NT2/D1 (cell line): ENCODE measurements at places on chromosomes 5 and 9.

DNA sequence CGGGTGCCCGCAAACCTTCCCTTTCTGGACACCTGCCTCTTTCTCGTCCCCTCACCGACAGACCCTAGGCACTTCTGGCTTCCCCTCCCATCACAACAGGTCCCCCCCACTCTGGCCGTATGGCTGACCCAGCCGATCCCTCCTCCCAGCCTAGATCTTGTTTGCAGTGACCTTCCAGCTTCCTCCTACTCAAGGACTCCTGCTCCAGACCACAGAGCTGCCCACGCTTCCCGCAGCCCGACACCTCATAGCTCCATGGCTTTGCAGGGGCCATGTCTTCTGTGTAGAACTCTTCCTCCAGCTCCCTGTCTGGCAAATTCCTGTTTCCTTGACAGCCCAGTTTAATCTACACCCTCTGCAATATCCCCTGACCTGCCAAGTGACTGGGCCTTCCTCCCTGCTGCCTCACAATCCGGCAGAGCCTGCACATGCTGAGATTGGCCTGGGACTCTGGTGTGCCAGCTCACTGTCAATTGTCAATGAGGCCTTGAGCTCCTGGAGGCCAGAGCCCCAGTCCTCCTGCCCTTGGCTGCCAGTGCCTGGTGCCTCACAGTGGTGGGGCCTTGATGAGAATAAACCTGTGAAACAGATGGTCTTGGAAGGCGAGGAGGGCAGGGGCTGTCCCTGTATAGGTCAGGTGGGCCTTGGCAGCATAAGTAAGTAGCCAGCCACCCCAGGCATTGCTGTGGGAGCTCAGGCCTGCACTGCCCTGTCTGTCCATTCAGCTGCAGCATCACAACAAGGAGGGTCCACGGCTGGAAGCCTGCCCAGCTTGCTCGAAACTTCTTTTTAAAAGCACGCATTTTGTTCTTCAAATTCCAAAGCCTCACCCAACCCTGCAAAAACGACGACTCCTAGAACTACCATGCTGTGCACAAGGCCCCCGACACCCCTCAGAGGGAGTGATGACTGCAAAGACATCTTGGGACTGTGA, 50.5 kb downstream of the GADD45G start:
- DNase-seq: no peak

GRCh38 chr5:32949286-32949970, 238.3 kb downstream of the NPR3 start:
- no peak for DNase-seq

DNA sequence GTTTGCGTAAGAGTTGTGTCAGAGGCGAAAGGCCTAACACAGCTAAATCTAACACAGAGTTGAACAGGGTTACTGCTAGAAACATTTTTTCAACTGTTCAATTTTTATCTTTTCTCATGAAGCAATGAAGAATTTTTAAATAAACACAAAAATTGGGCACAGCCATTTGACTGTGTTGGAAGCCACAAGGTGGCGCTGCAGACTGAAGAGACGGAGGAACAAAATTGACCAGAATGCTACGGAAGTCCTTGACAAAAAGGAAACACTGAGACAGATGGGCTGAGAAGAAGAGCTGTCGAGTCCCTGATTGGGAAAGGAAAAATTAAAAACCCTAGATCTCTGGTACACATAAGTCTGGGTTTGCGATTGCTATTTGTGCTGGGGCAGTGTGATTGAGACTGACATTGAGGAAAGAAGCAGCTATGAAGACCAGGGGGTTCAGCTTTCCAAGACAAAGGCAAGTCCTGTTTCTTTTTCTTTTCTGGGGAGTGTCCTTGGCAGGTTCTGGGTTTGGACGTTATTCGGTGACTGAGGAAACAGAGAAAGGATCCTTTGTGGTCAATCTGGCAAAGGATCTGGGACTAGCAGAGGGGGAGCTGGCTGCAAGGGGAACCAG, at the start of gene PCDHB9:
Gene PCDHB9, plus strand, starts transcription at position 265 of the 616 bp plus-strand sequence. Its CDS starts 158 bp downstream, at position 423.
- DNase-seq: peak; percentile 13

DNA sequence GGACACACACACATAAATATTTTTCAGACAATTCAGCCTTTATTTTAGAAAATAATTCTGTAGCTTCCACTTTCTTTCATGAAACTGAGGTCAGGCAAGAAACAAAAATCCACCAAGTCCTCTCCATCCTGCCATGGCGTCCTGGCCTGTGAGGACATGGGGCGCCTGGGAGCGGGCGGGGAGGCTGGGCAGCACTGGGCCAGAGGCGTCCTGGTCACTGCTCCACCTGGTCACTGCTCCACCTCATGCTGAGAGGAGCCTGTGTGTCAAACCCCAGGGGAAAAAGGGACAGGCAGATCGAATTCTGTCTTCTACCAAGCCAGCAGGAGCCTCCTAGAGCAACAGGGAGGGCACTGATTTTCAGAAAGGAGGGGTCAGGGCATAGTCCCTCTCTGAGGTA, 12.1 kb downstream of the MGAT1 start:
- no peak for DNase-seq

DNA sequence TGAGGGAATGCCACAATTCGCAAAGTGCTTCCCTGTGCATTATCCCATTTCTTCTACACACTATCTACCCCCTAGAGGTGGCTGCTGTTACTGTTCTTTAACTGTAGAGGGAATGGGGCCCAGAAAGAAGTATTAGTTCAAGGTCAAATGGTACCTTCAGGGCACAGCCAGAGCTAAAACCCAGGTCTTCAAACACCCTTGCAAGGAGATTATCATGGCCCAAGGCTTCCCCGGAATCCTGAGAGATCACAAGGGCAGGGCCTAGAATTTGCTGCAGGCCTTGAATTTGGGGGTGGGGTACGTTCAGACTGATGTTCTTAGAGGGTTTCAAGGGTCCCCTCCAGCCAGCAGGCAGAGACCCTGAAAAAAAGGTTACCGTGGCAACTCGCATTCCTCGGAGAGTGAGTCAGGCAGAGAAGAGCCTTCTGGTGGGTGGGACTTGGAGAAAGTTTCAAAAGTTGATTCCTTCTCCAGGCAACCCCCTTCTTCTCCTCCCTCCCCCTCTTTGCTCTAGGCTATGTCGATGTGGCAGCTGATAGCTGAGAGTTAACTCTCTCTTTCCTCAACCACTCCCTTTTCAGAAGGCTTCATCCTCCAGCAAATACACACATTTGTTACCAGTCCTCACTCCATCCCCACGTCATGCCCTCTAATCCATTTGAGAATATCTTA, 1.9 kb downstream of the SPARC start:
- peak; percentile 92 for DNase-seq

DNA sequence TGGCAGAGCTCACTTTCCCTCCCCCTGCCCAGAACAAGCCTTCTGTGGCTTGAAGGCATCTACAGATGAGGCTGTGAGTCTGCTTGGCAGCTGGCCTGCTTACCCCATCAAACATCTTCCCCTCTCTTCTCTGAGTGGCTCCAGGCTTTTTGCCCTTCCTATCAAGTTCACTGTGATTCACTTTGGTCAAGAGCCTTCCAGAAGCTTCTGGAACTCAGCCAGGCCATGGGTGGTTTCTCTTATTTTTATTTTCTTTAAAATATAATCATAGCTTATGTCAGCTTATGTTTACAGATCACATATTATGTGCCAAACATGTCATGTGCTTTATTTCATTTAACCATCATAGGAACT, 267.0 kb downstream of the SEC61B start:
- no peak for DNase-seq

DNA sequence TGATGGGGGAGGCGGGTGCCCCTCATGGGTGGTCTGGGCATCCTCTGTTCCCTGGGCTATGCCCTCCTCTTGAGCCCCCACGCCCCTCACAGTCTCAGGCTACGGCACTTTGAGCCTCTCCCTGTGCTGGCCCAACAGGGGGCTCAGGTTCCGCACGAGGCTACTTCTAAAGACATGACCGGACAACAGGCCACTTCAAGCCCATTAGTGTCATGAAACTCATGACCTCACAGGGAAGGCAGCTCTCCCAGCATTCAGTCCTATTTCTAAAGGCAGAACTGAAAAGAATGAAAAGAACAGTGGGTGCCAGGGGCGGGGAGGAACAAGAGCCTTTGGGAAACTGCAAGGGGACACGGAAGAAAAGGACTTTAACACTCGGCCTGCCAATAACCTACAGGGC, 45.0 kb downstream of the COL23A1 start:
- no peak for DNase-seq

DNA sequence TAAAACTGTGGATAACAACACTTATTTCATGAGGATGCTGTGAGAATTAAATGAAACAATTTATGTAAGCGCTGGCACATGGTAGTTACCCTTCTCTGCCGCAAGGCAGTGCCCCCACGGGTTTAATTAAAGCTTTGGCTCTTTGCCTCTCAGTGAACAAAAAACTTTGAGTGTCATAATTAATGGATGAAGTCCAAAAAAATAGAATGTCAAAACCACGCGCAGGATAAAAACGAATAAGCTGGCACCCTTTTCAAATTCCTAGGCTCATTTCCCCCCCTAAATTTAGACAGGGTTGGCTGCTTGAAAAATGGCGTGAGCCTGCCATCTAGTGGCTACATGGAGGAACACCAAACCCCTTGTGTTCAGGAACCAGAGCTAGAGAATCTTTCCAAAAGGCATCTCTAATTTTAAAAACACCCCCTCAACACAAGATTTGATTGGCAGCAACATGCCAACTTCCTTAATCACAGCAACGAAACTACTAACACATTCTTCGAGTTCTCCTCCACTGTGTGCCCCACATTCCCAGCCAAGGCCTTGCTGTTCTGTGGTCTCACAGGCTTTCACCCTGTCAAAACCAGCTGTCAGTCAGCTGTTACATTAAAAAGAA, 29.0 kb upstream of the CCNG1 start:
- peak; percentile 15 for DNase-seq
